ENCODE measurements at places on chromosomes 3 and 15.

DNA sequence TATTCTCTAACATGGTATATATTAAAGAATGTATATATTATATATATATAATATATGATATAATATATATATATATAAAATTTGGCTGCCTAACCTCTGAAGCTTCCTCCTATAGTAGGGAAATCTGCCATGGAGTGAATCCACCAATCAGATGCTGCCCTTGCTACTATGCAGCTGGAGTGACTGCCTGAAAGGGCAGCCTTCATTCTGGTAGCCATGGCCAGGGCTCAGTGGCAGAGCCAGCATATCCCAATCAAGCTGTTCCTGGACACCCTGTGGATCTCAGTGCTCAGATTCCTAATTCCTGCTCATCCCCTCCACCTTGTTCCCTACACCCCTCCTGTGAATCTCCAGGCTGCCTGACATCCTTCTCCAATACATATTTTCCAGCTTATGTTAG is 2.2 kb upstream of the SH3GL3 start:
- DNase-seq: no peak

DNA sequence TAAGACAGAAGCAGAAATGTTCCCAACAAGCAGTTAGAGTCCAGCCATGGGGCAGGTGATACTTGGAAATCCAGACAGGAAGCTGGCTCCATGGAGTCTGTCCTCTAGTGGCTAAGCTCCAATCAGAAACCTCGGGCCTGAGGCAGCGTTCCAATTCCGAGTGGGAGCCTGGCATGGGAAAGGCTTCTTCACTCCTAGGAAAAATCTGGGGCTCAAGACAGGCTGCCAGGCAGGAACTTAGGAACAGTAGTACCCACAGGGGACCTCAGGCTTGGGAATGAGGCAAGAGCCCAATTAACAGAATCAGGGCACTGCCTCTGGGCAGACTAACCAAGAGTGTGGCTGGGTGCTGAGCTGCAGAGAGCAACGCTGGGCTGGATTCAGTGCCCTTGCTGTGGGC is 6.2 kb upstream of the ATP13A4 start:
- DNase-seq: no peak

GRCh38 chr3:32316976-32317375 is 74.7 kb upstream of the CMTM7 start:
- DNase-seq: no peak

- DNase-seq: no peak
Observed at GRCh38 chr3:23256741-23257435, 53.8 kb downstream of the UBE2E2 start.

DNA sequence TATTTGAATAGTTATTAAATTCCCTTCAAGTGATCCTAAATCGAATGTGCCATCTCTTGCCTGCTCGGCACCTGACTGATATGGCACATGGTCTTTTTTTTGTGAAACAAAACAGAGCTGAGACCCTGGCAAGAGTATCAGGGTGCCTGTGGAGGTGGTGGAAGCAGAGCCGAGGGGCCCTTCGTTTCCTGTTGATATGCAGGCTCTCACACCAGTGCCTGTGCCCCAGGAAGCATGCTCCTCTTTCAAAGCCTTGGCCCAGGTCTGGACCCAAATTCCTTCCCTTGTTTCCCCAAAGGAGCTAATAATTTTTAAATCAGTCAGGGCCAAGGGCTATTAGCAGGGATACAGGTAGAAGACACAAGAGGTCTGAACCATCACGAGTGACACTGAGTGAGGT is 21.5 kb upstream of the MRPS22 start:
- no peak for DNase-seq

- DNase-seq: no peak
Observed at GRCh38 chr3:115082260-115082659, 64.8 kb downstream of the ZBTB20 start.

- DNase-seq: no peak
Observed at GRCh38 chr3:8777978-8778267, 8.5 kb upstream of the OXTR start.

DNA sequence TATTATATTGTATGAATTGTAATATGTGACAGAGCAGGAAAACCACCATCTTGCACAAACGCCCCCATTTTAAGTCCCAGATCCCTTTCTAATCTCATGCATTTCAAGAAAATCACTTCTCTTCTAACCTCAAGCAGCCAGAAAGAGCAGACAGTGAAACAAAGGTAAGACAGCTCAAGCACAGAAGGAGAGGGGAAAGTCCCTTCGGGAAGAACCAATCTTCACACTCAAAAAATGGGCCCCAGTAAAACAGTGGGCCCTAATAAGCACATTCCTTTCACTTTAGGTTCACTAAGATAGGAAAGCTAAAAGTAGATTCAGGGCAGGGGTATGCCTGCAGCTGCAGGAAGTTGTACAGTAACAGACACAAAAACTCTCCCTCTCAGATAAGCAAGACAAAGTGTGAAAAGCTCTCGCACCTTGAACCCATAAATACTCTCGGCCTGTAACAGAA is 1268.7 kb downstream of the SI start:
- DNase-seq: no peak

GRCh38 chr3:42612928-42613327 is 12.4 kb downstream of the NKTR start:
- no peak for DNase-seq

GRCh38 chr3:59313365-59313764 is 263.5 kb upstream of the CFAP20DC start:
- DNase-seq: peak; percentile 0

GRCh38 chr3:194806991-194807630 is 121.4 kb downstream of the FAM43A start:
- DNase-seq: no peak

DNA sequence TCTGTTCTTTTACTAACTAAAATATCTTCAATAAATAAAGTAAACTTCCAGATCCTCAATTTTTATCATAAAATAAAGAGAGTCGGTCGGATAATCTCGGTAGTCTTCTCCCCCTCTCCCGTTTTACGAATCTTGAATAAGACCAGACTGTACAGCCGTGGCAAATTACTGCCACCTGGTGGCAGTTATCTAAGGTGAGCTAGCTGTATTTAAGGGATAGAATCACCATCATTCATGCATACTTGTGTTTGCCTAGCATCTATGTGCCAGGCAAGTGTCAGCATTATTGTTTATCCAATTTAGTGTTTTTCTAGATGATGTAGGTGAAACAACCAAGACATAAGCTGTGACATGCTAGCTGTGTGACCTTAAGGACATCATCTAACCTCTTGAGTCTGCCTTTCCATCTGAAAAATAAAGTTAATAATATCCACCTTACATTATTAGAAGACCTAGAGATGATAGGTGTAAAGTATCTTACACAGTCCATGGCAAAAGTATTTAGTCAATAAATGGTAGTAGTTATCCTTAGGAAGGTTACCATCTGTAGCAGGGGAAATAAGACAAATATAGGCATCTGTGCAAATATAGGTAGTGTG is 21.3 kb downstream of the DUT start:
- peak; percentile 37 for DNase-seq

GRCh38 chr3:11544412-11545181 is 99.1 kb downstream of the VGLL4 start:
- no peak for DNase-seq

DNA sequence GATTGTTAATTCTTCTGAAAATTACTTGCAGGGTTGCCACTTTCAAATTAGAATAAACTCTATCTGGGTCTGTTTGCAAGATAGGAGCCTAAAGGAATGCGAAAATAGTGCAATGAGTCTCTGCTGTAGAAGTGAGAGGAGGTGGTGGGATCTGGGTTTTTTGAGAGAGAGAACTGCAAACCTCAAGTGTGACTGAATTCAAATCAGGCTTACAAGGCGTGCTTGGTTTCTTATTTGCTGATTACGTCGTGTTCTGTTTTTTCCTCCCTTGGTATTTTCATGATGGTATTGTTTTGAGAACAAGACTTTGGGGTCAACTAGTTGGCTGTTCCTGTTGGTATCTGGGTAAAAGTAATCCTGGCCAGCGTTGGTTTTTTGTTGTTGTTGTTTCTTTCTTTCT is 490.9 kb upstream of the CFAP20DC start:
- DNase-seq: no peak

DNA sequence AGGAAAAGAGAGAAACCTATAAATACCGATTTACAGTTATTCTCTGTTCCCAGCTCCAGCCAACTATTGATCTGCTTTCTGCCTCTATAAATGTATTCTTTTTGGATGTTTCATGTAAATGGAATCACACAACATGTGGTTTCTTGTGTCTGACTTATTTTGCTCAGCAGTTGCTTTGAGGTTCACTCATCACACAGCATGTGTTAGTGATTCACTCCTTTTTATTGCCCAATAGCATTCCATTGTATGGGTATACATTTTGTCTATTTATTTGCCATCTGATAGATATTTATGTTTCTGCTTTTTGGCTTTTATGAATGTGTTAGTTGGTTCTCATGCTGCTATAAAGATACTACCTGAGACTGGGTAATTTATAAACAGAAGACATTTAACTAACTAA is 23.6 kb downstream of the CCR1 start:
- DNase-seq: no peak

GRCh38 chr15:49830391-49830790 is 209.5 kb downstream of the DTWD1 start:
- DNase-seq: no peak

DNA sequence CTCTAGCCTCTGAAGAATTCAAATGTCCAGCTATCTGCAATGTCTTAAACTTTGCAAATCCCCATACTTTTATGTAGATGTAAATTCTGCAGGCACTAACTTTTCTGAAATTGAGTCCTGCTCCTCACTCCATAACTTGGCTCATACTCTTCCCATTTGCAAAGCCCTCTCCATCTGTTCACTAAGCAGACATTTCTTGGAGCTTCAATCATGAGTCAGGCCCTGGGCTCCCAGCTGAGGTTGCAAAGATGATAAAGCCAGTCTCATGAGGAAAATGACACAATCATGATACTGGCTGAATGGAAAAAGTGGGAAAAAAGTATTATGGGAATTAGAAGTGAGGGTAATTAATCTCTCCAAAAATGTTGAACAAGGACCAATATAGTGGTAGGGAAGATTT is 507.6 kb downstream of the NR2F2 start:
- DNase-seq: no peak

GRCh38 chr3:14429640-14430039 is 27.2 kb downstream of the SLC6A6 start:
- no peak for DNase-seq

- no peak for DNase-seq
Observed at GRCh38 chr3:117217355-117217754, 507.8 kb downstream of the TUSC7 start.

- DNase-seq: no peak
Observed at GRCh38 chr3:108127301-108127988, 36.6 kb upstream of the CD47 start.

DNA sequence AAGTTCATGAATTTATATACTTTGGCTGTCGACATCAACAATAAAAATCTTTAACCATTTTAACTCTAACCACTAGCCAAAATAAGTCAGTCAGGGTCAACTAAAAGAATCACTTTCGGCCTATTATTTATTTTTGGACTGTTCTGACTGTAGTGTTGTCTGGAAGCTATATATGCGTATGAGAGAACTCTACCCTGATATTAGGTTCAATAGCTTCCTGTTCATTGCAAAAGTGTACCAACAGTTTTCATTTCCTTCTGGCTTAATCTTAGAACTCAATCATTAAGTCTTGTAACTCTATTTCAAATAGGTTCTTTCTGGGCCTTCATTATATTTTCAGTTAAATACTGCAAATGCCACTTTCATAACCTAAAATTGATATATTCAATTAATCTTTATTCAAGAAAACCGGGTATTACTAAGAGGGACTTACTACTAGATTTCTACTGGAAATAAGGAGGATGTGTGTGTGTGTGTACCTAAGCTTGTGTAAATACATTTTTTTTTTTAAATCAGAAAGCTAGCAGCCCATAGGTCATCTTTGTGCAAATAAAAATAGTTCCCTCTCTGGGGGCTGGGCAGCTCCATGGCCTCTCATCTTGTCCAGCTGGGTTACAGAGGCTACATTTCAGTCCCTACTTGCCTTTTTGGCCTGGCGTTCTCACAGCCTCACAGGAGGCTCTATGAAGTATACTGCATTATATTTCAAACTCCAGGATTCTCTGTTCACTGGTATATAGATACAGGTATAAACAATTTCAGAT is 5.8 kb downstream of the SERPINI2 start:
- no peak for DNase-seq

GRCh38 chr15:64742385-64742784 is 33.0 kb downstream of the RBPMS2 start:
- DNase-seq: no peak

GRCh38 chr3:179613807-179614206 is 9.2 kb downstream of the NDUFB5 start:
- DNase-seq: no peak

- DNase-seq: no peak
Observed at GRCh38 chr3:154132777-154133375, 11.7 kb downstream of the ARHGEF26 start.

DNA sequence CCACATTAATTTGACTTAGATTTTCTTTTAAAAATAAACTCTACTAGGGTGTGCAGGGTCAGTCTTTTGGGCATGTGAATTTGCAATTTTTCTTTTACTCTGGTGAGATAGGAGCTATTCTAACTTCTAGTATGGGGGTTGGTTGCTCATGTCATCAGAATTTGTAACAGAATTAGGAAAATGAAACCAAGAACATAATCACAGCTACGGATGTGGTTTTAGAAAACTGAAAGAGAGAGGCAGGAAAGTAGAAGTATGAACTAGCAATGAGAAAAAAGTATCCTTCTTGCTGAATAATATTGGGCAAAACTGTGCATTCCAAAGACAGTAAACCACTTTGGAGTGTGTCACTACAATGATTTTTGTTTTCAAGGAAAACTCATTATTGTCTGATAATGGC is 43.3 kb downstream of the ADPGK start:
- no peak for DNase-seq

GRCh38 chr3:183513046-183513706 is 42.3 kb downstream of the KLHL6 start:
- DNase-seq: no peak

GRCh38 chr3:120855665-120856437 is 52.2 kb upstream of the STXBP5L start:
- no peak for DNase-seq

GRCh38 chr3:177300842-177301241 is 103.6 kb upstream of the TBL1XR1 start:
- DNase-seq: no peak

DNA sequence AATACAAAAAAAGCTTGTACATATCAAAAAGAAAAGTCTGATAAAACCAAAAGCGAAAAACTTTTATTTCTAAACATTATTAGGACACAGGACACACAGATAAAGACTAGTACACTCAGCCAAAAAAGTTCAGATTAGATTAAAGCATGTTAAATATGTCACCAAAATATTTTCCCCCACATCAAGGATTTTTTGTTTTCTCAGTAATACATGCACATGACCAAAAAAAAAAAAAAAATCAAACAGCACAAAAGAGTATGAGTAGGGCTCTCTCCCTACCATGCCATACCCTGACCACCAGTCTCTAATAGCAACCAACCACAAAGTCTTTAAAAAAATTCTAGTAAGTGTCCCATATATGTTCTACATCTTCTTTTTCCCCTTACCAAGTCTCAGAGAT is 77.4 kb downstream of the LRRFIP2 start:
- no peak for DNase-seq

GRCh38 chr3:188452158-188452772 is 298.3 kb downstream of the LPP start:
- DNase-seq: no peak

GRCh38 chr3:111321786-111322185 is 220.2 kb upstream of the CD96 start:
- peak; percentile 18 for DNase-seq

All from NCI-H187 (cell line).